Cardiac muscle cell (in vitro differentiated cells and primary cell): ENCODE measurements at places on chromosomes 7 and 10. TPM values are rescaled to one million over a fixed set of nuclear protein-coding genes. Genes with fewer than 3 reads are reported as not detected.

Gene SPAM1
- total RNA-seq: not detected in 2 replicates

Gene EFCAB10
- total RNA-seq: not detected in 2 replicates

Gene MTG1
- total RNA-seq: 35.3 and 65.1 TPM in 2 replicates

DNA sequence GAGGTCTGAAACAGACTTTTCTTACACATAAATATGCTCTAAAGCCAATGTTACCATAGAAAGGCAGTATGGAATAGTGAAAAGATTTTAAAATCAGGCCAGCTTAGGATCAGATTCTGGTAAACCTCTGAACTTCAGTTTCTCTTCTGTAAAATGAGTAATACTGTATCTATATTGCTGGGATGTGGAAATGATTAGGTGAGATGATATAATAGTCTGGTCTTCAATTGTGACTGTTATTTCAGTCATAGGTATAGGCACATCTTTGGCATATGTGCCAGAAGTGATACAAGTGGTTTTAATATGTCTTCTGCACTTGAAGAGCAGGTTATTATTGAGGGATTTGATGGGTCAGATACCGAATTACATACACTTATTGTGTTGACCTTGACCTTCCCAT, 7.2 kb downstream of the ZNF277 start:
- DNase-seq: no peak

DNA sequence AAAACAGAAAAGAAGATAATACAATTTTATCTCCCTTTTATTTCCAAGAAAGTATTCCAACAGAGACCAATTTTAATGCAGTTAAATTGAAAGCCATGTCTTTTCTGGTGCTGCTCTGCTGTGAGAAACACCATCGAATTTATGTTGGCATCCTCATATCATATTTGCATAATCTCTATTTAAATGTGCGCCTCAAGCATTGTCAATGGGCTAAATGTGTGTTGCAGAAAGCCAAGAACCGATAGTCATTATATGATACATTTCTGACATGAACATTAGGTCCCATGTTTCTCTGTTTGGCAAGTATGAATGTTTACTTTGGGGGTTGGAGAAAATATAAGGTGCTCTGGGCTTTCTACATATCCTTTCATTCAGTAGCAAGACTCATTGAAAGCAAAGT, 1023.5 kb upstream of the CELF2 start:
- DNase-seq: no peak

DNA sequence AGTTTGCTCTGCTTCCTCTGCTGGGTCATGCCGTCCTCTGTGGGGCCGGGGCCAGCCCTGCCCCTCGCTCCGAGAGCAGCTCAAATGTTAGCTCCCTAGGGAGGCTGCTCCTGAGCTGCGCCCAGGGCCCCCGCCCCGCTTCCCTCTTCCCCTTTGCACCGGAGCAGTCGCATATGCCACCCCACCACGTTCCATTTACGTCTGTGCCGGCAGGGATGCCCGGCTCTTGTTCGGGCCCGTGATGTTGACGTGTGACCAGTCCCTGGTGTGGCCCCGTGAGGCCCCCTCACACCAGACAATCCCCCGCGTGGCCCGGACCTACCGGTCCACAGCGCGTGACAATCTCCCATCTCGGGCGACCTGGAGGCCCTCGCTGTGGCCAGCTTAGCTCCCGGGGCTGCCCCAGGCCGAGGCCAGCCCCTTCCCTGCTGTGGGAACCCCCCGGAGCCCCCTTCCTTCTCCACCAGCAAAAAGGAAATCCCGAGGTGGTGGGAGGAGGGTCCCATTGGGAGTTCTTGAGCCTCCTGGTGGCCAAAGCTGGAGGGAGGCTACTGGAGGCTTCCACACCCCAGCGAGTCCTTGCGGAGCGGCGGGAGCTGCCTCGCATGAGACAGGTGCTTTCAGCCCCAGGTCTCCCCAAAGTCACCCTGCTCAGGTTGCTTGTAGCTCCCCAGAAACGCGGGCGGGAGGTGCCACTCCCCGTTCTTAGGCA, 15.2 kb downstream of the FAM20C start:
- DNase-seq: no peak

- no peak for DNase-seq
These were observed 116.0 kb downstream of the LARP4B start for GRCh38 chr10:815338-816090.

DNA sequence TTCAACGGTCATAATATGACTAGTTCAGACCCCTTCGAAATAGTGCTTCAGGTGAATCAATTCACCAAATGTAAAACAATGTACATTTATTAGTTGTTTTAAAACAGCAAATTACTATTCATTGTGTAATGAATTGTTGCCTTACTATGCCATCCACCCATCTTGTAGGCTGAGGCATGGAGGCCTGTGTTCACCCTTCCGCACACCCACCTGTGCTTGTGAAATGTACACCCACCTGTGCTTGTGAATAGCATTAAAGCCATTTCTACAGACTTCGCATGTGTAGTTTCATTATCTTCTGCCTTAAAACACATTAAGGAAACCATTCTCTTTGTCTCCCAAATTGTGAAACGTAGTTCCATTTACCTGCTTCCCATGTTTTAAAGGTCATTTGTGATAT, 16.8 kb downstream of the CLRN3 start:
- DNase-seq: no peak
